IgD-negative memory B cell (primary cell): ENCODE measurements at places on chromosomes 16 and 17. TPM values are rescaled to one million over a fixed set of nuclear protein-coding genes. Genes with fewer than 3 reads are reported as not detected.

Gene DRC7
- polyA plus RNA-seq: not detected

Gene KRTAP4-9
- polyA plus RNA-seq: not detected

Gene PPM1E
- not detected for polyA plus RNA-seq

Gene HSD11B2
- not detected for polyA plus RNA-seq

Gene CD300LB
- polyA plus RNA-seq: not detected

Gene HS3ST3B1
- 0.70 TPM for polyA plus RNA-seq

Gene NEUROD2
- polyA plus RNA-seq: not detected

Gene PIK3R5
- 30.7 TPM for polyA plus RNA-seq

Gene CCDC40
- polyA plus RNA-seq: not detected

Gene KRT17
- polyA plus RNA-seq: not detected
